HL-60 (cell line): ENCODE measurements at places on chromosomes 2 and 18.

GRCh38 chr18:51430538-51430937 is 233.1 kb upstream of the MEX3C start:
- no peak for DNase-seq

- DNase-seq = no peak
These were observed 159.7 kb upstream of the ZNF236 start for GRCh38 chr18:76662626-76663025.

- DNase-seq = no peak
These were observed 64.6 kb downstream of the TGIF1 start for GRCh38 chr18:3514312-3515216.

GRCh38 chr2:64114912-64115277 is 29.3 kb downstream of the PELI1 start:
- DNase-seq = no peak

DNA sequence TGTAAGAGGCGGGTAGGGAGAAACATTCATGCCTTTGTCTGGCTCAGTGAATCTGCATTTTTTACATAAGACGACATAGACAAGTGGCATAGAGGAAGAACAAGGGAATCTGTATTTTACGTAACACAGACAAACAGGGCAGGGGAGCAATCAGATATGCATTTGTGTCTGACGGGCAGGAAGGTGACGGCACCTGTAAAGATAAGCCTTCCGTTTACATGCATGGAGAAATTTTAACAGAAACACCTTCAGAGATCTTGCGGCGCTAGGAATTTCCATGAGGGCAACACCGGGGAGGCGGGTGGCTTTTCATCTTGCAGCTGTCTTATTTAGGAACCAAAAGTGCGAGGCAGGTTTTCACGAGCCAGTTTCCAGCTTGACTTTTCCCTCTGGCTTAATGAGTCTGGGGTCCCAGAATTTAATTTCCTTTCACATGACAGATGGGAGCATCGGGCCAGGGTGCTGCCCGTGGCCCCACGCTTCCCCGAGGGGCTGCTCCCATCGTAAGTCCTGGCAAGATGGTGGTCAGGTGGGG is 42.6 kb downstream of the RTP5 start:
- DNase-seq = no peak

GRCh38 chr2:69074918-69075317 is 61.9 kb downstream of the ANTXR1 start:
- no peak for DNase-seq

GRCh38 chr2:96231316-96231715 is 22.7 kb upstream of the STARD7 start:
- no peak for DNase-seq

- no peak for DNase-seq
These were observed 66.6 kb downstream of the EPB41L3 start for GRCh38 chr18:5476961-5477800.

DNA sequence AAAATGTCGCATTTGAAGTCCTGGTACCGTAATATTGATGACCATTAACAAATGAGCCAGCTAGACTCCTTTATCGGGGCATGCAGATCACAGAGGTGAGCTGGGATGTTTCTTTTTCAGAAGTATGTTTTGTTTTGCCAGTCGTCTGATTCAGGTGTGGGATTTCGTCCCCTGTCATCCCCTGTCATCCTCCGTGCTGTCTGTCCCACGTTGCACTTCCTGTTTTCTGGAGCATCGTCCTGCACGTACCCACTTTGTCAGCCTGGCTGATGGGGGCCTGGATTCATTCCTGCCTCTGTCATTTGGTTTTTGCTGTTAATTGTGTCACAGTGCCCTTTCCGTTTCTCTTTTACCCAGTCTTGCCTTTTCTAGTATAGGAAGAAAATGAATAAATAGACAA is 72.8 kb downstream of the ASAP2 start:
- DNase-seq = no peak

GRCh38 chr18:26497866-26498265 is 50.5 kb downstream of the KCTD1 start:
- no peak for DNase-seq

DNA sequence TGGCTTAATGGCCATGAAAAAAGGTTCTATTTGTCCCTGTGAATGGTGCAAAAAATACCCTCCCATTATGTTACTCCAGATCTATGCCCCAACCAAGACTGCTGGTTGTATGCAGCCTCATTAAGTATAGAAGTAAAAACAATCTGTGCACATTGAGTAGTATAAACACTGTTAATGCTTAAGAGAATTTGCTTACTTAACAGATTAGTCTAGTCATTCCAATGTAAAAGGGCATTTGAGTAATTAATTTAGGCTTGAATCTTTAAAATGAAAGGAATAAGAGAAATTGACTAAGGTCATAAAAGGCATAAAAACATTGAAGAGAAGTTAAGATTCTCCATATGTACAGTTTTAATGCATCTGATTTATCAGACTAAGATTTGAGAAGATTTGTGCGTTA is 51.2 kb downstream of the FAM124B start:
- no peak for DNase-seq
